Stomach (tissue), 19 donors: ENCODE measurements at places on chromosomes 6 and 20.

- no peak overlapping the region for H3K27ac ChIP-seq
- H3K27me3 ChIP-seq = no peaks in the 10 kb centered on the region
These were observed 610.9 kb upstream of the MAN1A1 start for GRCh38 chr6:119960456-119960855.

- no peak overlapping the region for H3K27ac ChIP-seq
- no peaks in the 10 kb centered on the region for H3K27me3 ChIP-seq
- no peaks in the 10 kb centered on the region for H3K36me3 ChIP-seq
- DNase-seq = no peak
- H3K4me3 ChIP-seq = no peak overlapping the region
These were observed 73.6 kb upstream of the ADTRP start for GRCh38 chr6:11852061-11852651.

- no peaks in the 10 kb centered on the region for H3K27me3 ChIP-seq
- H3K4me3 ChIP-seq = no peak overlapping the region
- H3K27ac ChIP-seq = no peak overlapping the region
- peak; percentile 84 for DNase-seq
- no peaks in the 10 kb centered on the region for H3K36me3 ChIP-seq
- peaks cover 5% of the 10 kb centered on the region for H3K4me1 ChIP-seq
These were observed 128.9 kb upstream of the SHLD1 start for GRCh38 chr20:5621305-5621704.

GRCh38 chr6:88588938-88589337 lies 374.5 kb downstream of the RNGTT start:
- no peak for DNase-seq
- no peak overlapping the region for H3K4me3 ChIP-seq
- no peak overlapping the region for H3K27ac ChIP-seq
- H3K4me1 ChIP-seq = no peaks in the 10 kb centered on the region
- H3K27me3 ChIP-seq = peaks cover 16% of the 10 kb centered on the region
- no peaks in the 10 kb centered on the region for H3K36me3 ChIP-seq

GRCh38 chr6:9983168-9983567 lies 431.7 kb downstream of the TFAP2A start:
- no peaks in the 10 kb centered on the region for H3K4me1 ChIP-seq
- no peaks in the 10 kb centered on the region for H3K36me3 ChIP-seq
- DNase-seq = no peak
- H3K27ac ChIP-seq = no peak overlapping the region
- no peak overlapping the region for H3K4me3 ChIP-seq
- H3K27me3 ChIP-seq = no peaks in the 10 kb centered on the region

DNA sequence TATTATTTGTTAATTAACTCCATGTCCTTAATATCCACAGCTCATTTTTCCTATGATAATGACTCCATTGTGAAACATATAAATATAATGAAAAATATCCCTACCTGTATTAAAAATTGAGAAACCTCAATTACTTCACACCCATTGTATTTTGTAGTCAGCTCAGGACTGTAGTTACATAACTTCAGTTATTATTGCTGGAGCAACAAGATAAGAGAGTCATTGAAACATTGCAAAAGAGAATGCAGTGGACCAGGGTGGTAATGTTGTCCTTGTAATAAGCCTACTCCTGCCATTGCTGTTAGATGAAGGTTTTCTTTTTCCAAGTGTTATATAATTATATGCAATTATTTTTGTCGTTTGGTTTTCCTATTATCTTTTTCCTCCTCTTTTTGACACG lies 184.4 kb downstream of the PRL start:
- no peak overlapping the region for H3K4me3 ChIP-seq
- H3K27me3 ChIP-seq = no peaks in the 10 kb centered on the region
- H3K36me3 ChIP-seq = no peaks in the 10 kb centered on the region
- no peak overlapping the region for H3K27ac ChIP-seq

DNA sequence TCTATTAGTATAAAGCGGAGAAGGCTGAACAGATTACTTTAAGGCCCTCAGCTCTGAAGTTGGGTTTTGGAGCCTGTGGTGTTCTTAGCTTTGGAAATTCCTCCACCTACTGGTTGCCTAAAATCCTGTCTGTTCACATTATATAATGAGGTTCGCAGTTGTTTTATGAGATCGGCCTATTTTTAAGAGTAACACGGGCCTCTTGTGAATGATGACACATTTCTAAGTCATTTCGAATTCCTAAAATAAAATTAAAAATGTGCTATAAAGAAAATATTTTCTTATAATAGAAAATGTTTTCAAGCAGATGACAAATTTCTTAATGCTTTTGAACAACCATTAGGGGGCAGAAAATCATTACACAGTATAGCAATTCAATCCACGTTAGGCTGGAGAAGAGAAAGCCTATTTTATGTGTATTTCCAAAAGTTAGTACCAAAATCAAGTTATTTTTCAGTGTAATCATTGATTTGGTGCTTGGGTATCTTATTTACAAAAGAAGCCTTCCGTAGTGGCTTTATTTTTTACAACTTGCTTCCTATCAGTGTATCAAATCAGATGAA lies 15.8 kb upstream of the FAM8A1 start:
- H3K4me3 ChIP-seq = no peak overlapping the region
- H3K4me1 ChIP-seq = peaks cover 8% of the 10 kb centered on the region
- DNase-seq = peak; percentile 87
- no peaks in the 10 kb centered on the region for H3K27me3 ChIP-seq
- no peaks in the 10 kb centered on the region for H3K36me3 ChIP-seq
